Pancreas (tissue), 10 donors: ENCODE measurements at places on chromosomes 4 and X. TPM values are rescaled to one million over a fixed set of nuclear protein-coding genes. Genes with fewer than 3 reads are reported as not detected.

CT47B1 gene
- not detected for total RNA-seq

ALB gene
- 890 TPM for total RNA-seq

SLC49A3 gene
- 5.7 TPM for total RNA-seq

PRSS12 gene
- 7.9 TPM for total RNA-seq

POU4F2 gene
- not detected for total RNA-seq

CHRNA9 gene
- not detected for total RNA-seq

EDA gene
- total RNA-seq = 4.8 TPM

TMEM47 gene
- total RNA-seq = 4.0 TPM

ETDC gene
- total RNA-seq = not detected

PCDH7 gene
- 0.64 TPM for total RNA-seq
